ENCODE measurements at places on chromosomes 7 and 10. TPM values are rescaled to one million over a fixed set of nuclear protein-coding genes. Genes with fewer than 3 reads are reported as not detected.

DNA sequence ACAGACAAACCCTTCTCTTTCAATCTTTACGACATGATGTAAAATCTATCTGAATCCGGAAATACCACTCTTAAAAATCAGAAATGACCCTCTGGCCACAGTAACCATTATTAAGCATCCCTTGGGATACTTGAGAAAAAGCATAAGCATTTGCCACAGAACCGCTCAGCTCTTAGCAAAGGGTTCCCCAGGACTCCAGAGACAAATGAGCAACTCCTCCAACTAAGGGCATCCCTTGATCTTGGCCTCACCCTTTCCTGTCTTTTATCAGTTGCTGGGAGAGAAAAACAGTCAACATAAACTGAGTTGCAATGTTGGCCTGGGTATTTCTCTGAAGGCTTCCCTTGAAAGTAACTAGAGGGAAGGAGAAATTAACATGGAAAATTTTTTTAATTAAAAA lies 3.5 kb downstream of the PDLIM1 start:
- no peak for DNase-seq

- DNase-seq: no peak
These were observed 851 bp downstream of the KIFBP start for GRCh38 chr10:68989317-68989990.

- DNase-seq: no peak
These were observed 216.8 kb upstream of the AKR1E2 start for GRCh38 chr10:4609251-4609650.

DNA sequence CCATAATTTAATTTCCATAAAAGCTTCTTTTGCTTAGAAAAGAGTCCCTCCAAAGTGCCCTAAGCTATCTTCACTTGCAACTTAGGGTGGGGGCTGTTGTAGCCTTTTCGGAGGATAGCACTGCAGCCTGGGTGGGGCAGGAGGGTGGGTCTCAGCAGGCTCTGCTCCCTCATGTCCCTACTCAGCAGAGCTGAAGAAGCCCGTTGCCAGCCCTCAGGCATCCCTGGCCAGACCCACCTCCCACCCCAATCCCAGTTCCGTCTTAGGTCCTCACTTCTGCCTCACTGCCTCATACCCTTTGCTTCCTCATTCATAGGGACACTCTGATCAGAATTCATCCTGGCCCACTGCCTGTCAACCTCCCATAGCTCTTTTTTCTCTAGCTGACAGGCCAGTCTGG lies 99.8 kb upstream of the ZMIZ1 start:
- no peak for DNase-seq

- peak; percentile 98 for DNase-seq
These were observed 190.9 kb downstream of the REEP3 start for GRCh38 chr10:63711867-63712716.

DNA sequence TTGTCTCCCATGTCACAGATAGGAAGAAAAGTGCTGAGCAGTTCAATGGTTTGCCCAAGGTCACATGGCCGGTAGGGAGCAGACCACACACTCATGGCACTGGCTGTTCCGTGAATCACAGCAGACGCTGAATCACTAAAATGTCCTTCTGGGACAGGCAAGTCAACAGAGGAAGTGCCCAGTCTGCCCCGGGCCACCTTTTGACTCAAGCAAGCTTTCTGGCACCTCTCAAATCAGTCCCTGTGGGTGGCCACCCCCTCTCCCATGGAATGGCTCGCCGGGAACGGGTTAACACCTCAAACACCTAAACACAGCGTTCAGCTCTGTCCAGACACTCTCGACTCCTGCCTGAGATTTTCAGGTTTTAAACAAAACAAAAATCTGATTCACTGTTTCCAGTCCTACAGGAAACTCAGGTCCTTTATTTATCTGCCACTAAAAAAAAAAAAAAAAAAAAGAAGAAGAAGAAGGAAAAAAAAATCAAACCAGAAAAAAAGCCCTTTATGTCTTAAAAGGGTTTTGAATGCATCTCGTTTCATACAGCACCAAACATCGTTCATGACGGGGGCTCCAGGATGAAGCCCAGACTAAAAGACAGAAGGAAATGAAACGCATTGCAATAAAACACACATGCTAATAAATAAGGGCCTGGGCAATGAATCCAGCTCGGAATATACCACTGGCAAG lies 15.5 kb downstream of the CARD11 start:
- DNase-seq: peak; percentile 91

- no peak for DNase-seq
These were observed 211.4 kb downstream of the HERPUD2 start for GRCh38 chr7:35483568-35483967.

DNA sequence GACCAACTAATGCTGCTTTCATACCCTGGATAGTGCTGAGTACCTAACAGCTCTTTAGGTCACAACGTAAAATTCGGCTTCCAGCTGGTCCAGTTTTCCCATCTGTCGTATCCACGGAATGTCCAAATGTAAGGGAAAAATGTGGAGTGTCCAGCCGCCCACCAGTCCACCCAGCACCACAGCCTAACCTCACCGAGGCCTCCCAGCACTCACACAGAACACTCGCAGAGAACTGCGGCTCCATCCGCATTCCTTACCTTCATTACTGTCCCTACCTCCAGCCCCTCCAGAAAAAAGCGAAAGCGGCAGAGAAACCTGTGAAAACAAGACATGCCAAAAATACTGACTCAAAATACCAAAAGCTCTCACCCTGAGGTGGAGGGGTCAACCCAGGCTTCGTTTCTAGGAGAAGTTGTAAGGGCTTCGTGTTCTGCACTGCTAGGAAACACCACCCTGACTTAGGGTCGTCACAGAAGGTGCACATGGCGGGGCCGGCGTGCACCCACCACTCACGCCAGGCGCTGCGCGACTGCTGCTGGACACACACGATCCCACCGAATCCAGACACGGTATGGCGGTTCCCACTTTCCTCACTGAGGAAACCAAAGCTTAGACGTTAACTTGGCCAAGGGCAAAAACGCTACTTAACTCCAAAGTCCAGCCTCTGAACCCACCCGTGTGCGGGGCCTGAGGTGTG lies 73.9 kb downstream of the AMZ1 start:
- DNase-seq: no peak

DNA sequence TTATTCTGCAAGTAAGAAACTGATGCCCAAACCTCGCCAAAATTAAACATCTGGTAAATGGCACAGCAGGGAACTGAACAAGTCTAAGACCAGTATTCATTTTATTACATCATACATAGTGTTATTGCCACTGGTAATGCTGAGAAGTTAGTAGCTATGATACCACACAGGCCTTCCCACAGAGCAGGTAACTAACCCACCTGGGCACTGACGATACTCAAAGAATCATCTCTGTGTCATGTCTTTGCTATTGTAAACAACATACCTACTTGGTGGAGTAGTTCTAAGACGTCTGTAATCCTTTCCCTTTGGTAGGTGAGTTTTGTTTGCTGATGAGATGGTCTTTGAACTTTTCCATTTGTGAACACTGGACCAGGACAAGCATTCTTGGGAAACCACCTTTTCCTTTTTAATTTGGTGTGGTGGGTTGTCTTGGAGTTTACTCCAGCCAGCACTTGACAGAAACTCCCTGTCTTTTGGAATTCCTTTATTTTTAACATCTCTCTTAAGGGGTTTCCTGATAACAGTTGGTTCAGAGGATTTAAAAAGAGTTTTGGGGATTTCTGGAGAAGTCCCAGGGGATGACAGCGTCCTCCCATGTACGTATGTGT lies 40.9 kb downstream of the PDSS1 start:
- DNase-seq: no peak

GRCh38 chr10:104056619-104057273 lies 28.9 kb downstream of the COL17A1 start:
- no peak for DNase-seq

GRCh38 chr7:126185959-126186580 lies 1066.7 kb downstream of the GRM8 start:
- no peak for DNase-seq

GRCh38 chr10:118940386-118940785 lies 89.1 kb upstream of the NANOS1 start:
- no peak for DNase-seq

GRCh38 chr10:6195376-6195775 lies 7.4 kb upstream of the PFKFB3 start:
- DNase-seq: peak; percentile 31

- DNase-seq: no peak
These were observed 2.4 kb downstream of the KLLN start for GRCh38 chr10:87860816-87861403.

GRCh38 chr7:28316489-28316888 lies 95.8 kb upstream of the CREB5 start:
- peak; percentile 23 for DNase-seq

GRCh38 chr7:158759245-158759614 lies 54.6 kb upstream of the NCAPG2 start:
- no peak for DNase-seq

GRCh38 chr10:103473261-103473671 lies 5.8 kb downstream of the CALHM3 start:
- DNase-seq: no peak

GRCh38 chr7:12233175-12233574 lies 22.1 kb downstream of the TMEM106B start:
- DNase-seq: no peak

DNA sequence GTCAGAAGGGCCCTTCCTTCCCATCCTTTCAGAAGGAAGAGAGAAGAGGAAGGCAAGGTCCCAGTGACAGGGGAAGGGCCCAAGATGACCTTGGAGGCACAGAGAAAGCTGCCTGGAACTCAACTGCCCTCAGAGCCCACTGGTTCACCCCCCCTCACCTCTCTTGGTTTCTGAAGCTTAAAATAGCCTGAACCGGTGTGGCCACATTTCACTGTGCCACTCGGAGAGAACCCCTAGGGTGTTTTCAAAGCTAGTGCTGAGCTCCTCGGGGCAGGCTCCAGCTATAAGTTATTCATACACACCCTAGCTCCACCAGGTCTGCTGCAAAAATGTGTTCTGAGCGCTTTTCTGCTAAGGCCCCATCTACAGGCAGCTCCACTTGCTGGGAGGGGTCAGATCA lies 60.9 kb upstream of the ADRB1 start:
- DNase-seq: no peak

- DNase-seq: peak; percentile 43
These were observed 4.4 kb upstream of the BET1 start for GRCh38 chr7:94008537-94008936.

DNA sequence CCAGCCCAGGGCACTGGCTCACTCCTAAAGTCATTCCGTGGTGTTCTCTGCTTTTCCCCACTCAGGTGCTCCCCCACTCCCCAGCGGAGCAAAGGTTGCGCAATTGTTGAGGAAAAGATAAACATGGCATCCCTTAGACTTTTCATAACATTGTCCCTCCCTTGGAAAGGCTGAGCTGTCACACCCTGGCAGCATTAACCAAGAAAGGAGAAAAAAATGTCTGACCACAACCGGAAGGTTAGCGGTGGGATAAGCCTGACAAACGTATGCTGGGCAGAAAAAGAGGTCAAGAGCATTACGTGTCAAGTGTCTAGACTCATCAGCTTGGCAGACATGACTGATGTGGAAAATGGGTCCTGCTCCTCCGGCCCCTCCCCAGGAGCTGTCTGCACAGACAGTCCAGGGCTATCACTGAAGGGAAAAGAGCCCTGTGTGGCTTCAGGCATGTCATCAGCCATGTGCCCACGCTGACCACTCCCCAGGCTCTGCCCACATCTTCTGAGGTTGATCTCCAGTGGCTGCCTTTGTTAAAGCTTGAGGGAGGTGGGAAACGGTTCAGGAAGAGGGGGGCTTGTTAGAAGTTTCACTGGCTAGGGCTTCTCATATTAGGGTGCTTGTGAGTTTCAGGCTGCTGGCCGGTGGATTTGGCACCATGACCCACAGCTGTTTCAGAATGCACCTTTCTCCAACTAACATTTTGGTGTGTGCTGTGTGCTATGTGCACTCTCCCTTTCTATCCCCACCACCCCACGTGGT lies 30.1 kb downstream of the BTBD16 start:
- peak; percentile 83 for DNase-seq

DNA sequence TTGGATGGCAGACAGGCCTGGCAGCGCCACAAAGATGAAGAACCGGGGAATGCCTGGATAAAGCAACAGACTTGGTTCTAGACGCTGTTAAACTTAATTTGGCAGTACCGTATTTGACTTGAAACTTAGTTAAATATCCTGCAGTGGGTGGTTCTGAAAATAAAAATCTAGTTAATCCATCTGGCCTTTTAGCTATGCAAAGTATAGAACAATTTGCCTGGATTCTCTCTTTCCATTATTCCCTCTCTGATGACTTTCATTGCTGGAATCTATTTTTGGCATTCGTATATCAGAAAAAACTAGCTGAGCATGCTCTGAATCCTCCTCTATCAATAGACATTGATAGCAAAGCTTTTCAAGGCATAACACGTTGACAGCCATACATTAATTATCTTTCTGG lies 203.6 kb downstream of the MACC1 start:
- no peak for DNase-seq

DNA sequence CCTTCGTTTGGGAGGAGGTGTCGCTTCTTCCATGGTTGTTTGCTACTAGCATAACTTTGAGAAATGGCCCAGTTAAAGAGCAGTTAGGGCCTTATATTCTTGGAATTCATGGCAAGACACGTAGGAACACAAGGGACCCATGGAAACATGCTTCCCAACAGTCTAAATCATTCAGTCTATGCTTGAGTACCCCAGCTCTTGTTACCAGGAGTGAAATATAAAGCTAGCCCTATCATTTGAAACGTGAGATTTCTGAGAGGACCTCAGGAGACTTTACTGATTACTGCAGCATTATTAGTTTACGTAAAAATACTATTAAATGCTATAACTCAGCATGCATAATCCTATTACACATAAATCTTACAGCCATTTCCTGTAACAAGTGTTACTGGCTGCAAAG lies 328.6 kb upstream of the CDC14C start:
- no peak for DNase-seq

DNA sequence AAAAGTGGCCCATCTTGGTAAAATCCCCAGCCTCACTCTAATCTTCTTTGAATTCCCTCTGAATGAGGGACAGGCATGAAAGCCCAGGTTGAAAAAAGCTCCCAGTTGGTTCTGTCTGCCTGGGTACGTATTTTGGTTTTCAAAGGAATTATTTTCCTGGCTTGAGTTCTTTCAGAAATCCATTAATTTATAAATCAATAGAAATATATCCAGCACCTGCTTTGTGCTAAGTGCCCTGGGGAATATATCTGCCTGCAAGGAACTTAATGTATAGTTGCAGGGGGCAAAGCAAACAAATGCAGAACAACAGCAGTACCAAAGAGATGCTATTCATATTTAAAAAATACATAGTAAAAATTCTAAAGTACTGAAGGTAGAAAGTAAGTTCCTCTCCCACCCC lies 362.7 kb downstream of the REEP3 start:
- no peak for DNase-seq

GRCh38 chr10:114681542-114681941 lies 23.5 kb upstream of the ABLIM1 start:
- peak; percentile 72 for DNase-seq

GPR26 gene
- 0.11 TPM for total RNA-seq

SEMA3A gene
- 14.2 TPM for total RNA-seq

LRGUK gene
- 5.5 TPM for total RNA-seq

MINPP1 gene
- 34.6 TPM for total RNA-seq

ENTPD7 gene
- total RNA-seq: 7.5 TPM

NPSR1 gene
- not detected for total RNA-seq

EVX1 gene
- total RNA-seq: not detected

SLC18A3 gene
- not detected for total RNA-seq

ASAH2B gene
- 4.5 TPM for total RNA-seq

IDI2 gene
- not detected for total RNA-seq
